ENCODE measurements at places on chromosomes 2 and 18. TPM values are rescaled to one million over a fixed set of nuclear protein-coding genes. Genes with fewer than 3 reads are reported as not detected.

GRCh38 chr2:54967269-54967668, 83.0 kb downstream of the RTN4 start:
- H3K27ac ChIP-seq, result no peak overlapping the region
- H3K4me1 ChIP-seq, result no peaks in the 10 kb centered on the region
- no peak for DNase-seq
- no peak overlapping the region for H3K4me3 ChIP-seq
- H3K36me3 ChIP-seq, result no peaks in the 10 kb centered on the region
- no peaks in the 10 kb centered on the region for H3K27me3 ChIP-seq

DNA sequence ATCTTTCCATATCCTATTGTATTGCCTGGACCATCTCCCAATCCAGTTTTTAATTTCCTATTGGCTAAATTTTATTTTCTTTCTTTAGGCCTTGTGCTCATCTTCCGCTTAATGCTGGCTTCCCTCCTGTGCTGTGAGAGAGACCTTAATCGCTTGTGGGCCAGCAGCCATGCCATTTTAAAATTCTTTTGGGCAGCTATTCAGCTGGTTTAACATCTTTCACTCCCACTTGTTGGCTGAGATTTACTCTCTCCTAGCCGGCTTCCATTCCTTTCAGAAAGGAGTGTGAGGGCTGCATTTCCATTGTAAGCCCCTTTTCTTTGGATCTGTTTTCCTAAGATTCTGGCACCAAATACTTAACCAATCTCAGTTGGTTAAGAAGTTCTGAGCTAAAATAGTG, 140.9 kb upstream of the RASGRP3 start:
- H3K4me1 ChIP-seq, result no peaks in the 10 kb centered on the region
- H3K4me3 ChIP-seq, result no peak overlapping the region
- H3K27me3 ChIP-seq, result no peaks in the 10 kb centered on the region
- no peaks in the 10 kb centered on the region for H3K36me3 ChIP-seq
- no peak for DNase-seq

- no peak overlapping the region for H3K27ac ChIP-seq
- DNase-seq, result no peak
- H3K4me1 ChIP-seq, result peaks cover 19% of the 10 kb centered on the region
- no peaks in the 10 kb centered on the region for H3K27me3 ChIP-seq
Observed at GRCh38 chr18:10863026-10863425, 286.3 kb downstream of the PIEZO2 start.

- no peaks in the 10 kb centered on the region for H3K36me3 ChIP-seq
- H3K4me1 ChIP-seq, result peaks cover 27% of the 10 kb centered on the region
- no peak overlapping the region for H3K27ac ChIP-seq
- H3K4me3 ChIP-seq, result no peak overlapping the region
- DNase-seq, result no peak
- H3K27me3 ChIP-seq, result no peaks in the 10 kb centered on the region
Observed at GRCh38 chr2:203786549-203787351, 80.3 kb downstream of the CD28 start.

DNA sequence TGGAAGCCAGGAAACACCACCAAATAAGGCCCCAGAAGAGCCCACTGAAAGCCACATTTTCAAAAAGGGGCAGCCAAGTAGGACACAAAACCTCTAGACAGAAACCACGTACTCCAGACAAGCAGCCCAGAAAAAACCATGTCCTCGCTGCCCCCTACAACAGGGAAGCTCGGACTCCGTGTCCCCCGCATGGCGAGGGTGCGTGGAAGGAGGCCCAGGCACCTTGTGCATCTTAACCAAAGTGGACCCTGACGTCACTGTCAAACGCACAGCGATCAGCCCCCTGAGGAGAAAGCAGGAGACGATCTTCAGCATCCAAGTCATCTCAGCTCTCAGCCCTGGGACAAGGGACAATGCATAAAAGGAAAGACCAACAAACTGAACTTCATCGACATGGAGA, 168.4 kb downstream of the EIPR1 start:
- no peak for DNase-seq
- no peaks in the 10 kb centered on the region for H3K36me3 ChIP-seq
- no peak overlapping the region for H3K27ac ChIP-seq

GRCh38 chr2:120176526-120176925, 46.7 kb downstream of the TMEM185B start:
- no peaks in the 10 kb centered on the region for H3K4me1 ChIP-seq
- H3K27ac ChIP-seq, result no peak overlapping the region
- no peak for DNase-seq
- no peaks in the 10 kb centered on the region for H3K36me3 ChIP-seq

DNA sequence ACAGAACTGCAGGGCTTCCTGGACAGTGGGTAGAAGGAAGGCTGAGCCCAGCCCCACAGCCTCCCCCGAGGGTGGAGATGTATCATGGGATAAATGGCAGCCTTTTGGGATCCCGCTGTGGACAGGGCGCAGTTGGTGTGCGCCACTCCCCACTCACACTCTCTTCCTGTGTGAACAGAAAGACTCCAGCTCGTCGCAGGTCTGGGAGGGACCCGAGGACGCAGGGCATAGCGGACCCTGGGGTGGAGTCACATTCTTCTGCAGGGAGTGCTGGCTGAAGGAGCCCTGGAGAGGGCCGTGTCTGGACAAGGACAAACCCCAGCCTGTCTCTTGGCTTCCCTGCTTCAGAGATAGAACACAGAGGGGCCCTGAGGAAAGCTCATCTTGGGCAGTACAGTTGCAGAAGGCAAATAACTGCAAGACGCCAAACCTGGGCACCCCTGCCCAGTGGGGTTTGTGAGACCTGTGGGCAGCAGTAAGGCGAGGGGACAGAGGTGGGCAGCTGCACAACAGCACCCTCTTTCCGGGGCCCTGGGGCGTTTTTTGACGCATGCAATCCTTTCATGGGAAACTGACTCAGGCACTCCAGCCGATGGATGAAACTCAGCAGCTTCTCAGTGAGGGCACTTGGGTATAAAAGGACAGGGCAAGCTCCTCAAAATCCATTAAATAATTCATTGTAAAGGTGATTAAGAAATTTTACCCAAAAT, 101.9 kb downstream of the USP40 start:
- no peaks in the 10 kb centered on the region for H3K27me3 ChIP-seq
- no peaks in the 10 kb centered on the region for H3K4me1 ChIP-seq
- DNase-seq, result no peak
- H3K36me3 ChIP-seq, result no peaks in the 10 kb centered on the region
- no peak overlapping the region for H3K27ac ChIP-seq

GRCh38 chr18:25345081-25345866, 6.7 kb downstream of the ZNF521 start:
- no peak for DNase-seq
- H3K27me3 ChIP-seq, result peaks cover 46% of the 10 kb centered on the region
- no peaks in the 10 kb centered on the region for H3K36me3 ChIP-seq
- H3K27ac ChIP-seq, result no peak overlapping the region
- no peak overlapping the region for H3K4me3 ChIP-seq

LGALSL gene
- total RNA-seq, result 30.7 TPM

- H3K4me3 ChIP-seq, result no peak overlapping the region
- no peaks in the 10 kb centered on the region for H3K4me1 ChIP-seq
- no peak for DNase-seq
Observed at GRCh38 chr18:57984490-57985115, 59.4 kb upstream of the NEDD4L start.

COLEC11 gene
- 22.6 TPM for total RNA-seq

SLC9A4 gene
- 0.80 TPM for total RNA-seq

SEH1L gene
- 25.8 TPM for total RNA-seq

C2orf49 gene
- 16.3 TPM for total RNA-seq

- no peaks in the 10 kb centered on the region for H3K36me3 ChIP-seq
- peak; percentile 51 for DNase-seq
- H3K27ac ChIP-seq, result peak overlapping the region; percentile 63
- no peak overlapping the region for H3K4me3 ChIP-seq
- H3K27me3 ChIP-seq, result no peaks in the 10 kb centered on the region
Observed at GRCh38 chr2:74917702-74918619, 40.5 kb upstream of the POLE4 start.

- no peaks in the 10 kb centered on the region for H3K36me3 ChIP-seq
- H3K27me3 ChIP-seq, result no peaks in the 10 kb centered on the region
- no peak overlapping the region for H3K27ac ChIP-seq
Observed at GRCh38 chr2:238979636-238980035, 131.8 kb downstream of the TWIST2 start.

DNA sequence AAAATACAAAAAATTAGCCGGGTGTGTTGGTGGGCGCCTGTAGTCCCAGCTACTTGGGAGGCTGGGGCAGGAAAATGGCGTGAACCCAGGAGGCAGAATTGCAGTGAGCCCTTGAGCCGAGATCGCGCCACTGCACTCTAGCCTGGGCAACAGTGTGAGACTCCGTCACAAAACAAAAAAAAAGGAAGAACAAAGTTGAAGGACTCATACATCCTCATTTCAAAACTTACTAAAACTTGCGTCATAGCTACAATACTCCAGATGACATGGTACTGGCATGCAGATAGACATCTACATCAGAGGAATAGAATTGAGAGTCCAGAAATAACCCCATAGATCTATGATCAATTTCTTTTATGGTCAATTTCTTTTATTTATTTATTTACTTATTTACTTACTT, 13.6 kb upstream of the CYP27C1 start:
- no peaks in the 10 kb centered on the region for H3K36me3 ChIP-seq
- H3K27me3 ChIP-seq, result no peaks in the 10 kb centered on the region
- no peaks in the 10 kb centered on the region for H3K4me1 ChIP-seq
- DNase-seq, result no peak
- no peak overlapping the region for H3K27ac ChIP-seq
- no peak overlapping the region for H3K4me3 ChIP-seq

- no peaks in the 10 kb centered on the region for H3K27me3 ChIP-seq
- no peak overlapping the region for H3K4me3 ChIP-seq
- peaks cover 4% of the 10 kb centered on the region for H3K4me1 ChIP-seq
- peak; percentile 18 for DNase-seq
Observed at GRCh38 chr2:216056739-216057138, 24.9 kb downstream of the PECR start.

GRCh38 chr2:113283704-113284284, 5.1 kb upstream of the PAX8 start:
- H3K27me3 ChIP-seq, result peaks cover 17% of the 10 kb centered on the region
- peak; percentile 67 for DNase-seq
- H3K36me3 ChIP-seq, result no peaks in the 10 kb centered on the region
- peak overlapping the region; percentile 79 for H3K27ac ChIP-seq

GRCh38 chr2:168758970-168759820, 43.2 kb upstream of the NOSTRIN start:
- H3K4me1 ChIP-seq, result no peaks in the 10 kb centered on the region
- DNase-seq, result peak; percentile 62
- no peak overlapping the region for H3K27ac ChIP-seq

DNA sequence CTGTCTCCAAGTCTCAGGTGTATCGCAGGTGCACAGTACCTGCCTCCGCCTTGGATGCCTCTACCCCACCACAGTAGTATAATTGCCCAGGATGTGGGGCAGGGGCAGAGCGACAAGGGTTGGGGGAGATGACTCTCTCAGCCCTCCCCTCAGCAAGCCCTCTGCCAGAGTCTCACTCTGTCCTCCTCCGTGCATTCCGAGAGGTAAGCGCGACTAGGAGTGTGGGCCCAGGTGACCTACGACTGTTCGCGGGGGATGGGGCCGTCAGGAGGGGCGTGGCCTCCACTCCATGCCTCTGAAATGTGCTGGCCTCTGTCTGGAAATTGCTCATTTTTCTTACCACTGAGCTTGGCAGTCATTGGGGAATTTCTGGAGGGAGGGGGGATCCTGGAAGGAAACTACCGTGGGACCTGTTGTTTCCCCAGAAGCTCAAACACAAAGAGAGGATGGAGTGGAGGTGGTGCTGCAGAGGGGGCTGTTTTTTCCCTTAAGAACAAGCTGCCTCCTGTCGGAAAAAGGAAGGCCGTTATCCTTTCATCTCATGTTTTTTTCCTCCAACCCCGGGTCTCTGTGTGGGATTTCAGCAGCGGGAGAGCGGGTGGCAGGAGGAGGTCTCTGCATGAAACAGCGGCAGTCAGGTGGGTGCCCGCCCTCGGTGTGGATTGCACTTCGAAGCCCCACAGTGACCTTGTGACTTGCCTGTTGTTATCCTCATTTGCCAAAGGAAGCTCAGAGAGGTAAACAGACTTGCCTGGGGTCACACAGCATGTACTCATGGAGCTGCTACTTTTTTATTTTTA, 13.0 kb upstream of the RALB start:
- peak overlapping the region; percentile 97 for H3K27ac ChIP-seq
- no peaks in the 10 kb centered on the region for H3K36me3 ChIP-seq
- H3K4me1 ChIP-seq, result peaks cover 21% of the 10 kb centered on the region
- H3K27me3 ChIP-seq, result no peaks in the 10 kb centered on the region
- no peak overlapping the region for H3K4me3 ChIP-seq

DNA sequence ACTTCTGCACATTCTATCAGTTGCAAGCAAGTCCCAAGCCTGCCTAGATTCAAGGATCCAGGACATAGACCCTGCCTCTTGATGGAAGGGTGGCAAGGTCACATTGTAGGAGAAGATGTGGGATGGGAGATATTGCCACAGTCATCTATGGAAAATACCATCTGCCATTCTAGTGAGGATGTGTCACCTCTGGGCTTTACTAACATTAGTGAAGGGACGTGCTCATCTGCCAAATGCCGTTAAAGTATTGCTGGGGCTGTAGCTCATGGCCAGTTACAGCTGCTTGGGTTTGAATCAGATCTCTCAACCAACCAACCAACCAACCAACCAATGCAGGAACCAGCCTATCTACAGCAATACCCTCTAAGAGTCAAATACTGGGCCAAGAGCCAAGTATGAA, 49.0 kb downstream of the E2F6 start:
- no peaks in the 10 kb centered on the region for H3K36me3 ChIP-seq
- H3K4me3 ChIP-seq, result no peak overlapping the region
- H3K27ac ChIP-seq, result no peak overlapping the region
- H3K4me1 ChIP-seq, result no peaks in the 10 kb centered on the region

TOGARAM2 gene
- total RNA-seq, result 0.47 TPM

MYO3B gene
- total RNA-seq, result 1.1 TPM

IFIH1 gene
- total RNA-seq, result 6.2 TPM

SLC14A1 gene
- 0.88 TPM for total RNA-seq
